ENCODE measurements at places on chromosomes 1 and 21. TPM values are rescaled to one million over a fixed set of nuclear protein-coding genes. Genes with fewer than 3 reads are reported as not detected.

ARMH1 gene
- 0.96 TPM for total RNA-seq

SYNC gene
- 95.5 TPM for total RNA-seq

FAM229A gene
- 59.1 TPM for total RNA-seq

C8A gene
- total RNA-seq: not detected

SLC22A15 gene
- 5.6 TPM for total RNA-seq

S100A8 gene
- not detected for total RNA-seq

LCE6A gene
- not detected for total RNA-seq

EVI5 gene
- total RNA-seq: 10.5 TPM

SELL gene
- total RNA-seq: 0.55 TPM

CHIA gene
- not detected for total RNA-seq

MTARC1 gene
- 16.4 TPM for total RNA-seq

RCSD1 gene
- total RNA-seq: 6.0 TPM

ATP5PF gene
- total RNA-seq: 96.5 TPM

SPATA45 gene
- total RNA-seq: not detected

CRB1 gene
- total RNA-seq: 0.32 TPM

ADCY10 gene
- not detected for total RNA-seq

ADAM30 gene
- total RNA-seq: not detected

EFNA1 gene
- 18.5 TPM for total RNA-seq

CYP4Z1 gene
- not detected for total RNA-seq

SIK1 gene
- 47.5 TPM for total RNA-seq

CYP4X1 gene
- total RNA-seq: not detected

SETSIP gene
- total RNA-seq: not detected

WDR26 gene
- total RNA-seq: 111 TPM

LENEP gene
- total RNA-seq: not detected

NPR1 gene
- total RNA-seq: 14.1 TPM

PUSL1 gene
- 7.0 TPM for total RNA-seq

GCLM gene
- 10.5 TPM for total RNA-seq

NUDT4B gene
- not detected for total RNA-seq

DCST1 gene
- total RNA-seq: not detected

CRABP2 gene
- 0.79 TPM for total RNA-seq

RO60 gene
- total RNA-seq: 58.7 TPM

FMO2 gene
- 12.5 TPM for total RNA-seq

FRRS1 gene
- total RNA-seq: 32.4 TPM

All from transverse colon (tissue), 4 donors.